ENCODE measurements at places on chromosomes 11 and 22.

DNA sequence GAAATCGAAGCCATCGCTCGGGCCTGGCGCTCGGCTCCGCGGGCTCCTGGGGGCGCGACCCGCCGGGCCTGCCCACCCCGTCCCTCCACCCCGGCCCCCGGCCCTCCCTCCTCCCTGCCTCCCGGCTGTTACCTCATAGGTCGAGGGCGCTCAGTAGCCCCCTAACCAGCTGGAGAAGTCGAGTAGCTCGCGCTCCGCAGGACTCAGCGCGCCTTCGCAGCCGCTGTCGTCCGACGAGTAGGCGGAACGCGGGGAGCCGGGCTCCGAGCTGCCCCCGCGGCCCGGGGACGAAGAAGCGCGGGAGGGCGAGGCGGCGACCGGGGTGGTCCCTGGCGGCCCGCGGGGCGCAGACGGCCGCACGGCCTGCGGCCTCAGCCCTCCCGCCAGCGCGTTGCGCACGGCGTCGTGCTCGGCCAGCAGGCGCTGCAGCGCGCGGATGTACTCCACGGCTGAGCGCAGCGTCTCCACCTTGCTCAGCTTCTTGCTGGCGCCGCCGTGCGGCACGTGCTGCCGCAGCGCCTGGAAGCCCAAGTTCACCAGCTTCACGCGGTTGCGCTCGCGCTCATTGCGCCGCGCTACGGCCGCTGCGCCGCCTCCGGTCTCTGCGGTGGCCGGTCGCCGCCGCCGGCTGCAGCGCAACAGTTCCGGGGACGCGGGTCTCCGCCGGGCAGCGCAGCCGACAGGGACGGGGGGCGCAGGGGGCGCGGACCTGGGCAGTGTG is 627 bp downstream of the ASCL2 start:
- DNase-seq, result no peak

- DNase-seq, result peak; percentile 77
Measured at GRCh38 chr11:130403271-130403804, 25.1 kb downstream of the ADAMTS8 start.

GRCh38 chr22:30159561-30160353 is 79.5 kb downstream of the HORMAD2 start:
- peak; percentile 17 for DNase-seq

DNA sequence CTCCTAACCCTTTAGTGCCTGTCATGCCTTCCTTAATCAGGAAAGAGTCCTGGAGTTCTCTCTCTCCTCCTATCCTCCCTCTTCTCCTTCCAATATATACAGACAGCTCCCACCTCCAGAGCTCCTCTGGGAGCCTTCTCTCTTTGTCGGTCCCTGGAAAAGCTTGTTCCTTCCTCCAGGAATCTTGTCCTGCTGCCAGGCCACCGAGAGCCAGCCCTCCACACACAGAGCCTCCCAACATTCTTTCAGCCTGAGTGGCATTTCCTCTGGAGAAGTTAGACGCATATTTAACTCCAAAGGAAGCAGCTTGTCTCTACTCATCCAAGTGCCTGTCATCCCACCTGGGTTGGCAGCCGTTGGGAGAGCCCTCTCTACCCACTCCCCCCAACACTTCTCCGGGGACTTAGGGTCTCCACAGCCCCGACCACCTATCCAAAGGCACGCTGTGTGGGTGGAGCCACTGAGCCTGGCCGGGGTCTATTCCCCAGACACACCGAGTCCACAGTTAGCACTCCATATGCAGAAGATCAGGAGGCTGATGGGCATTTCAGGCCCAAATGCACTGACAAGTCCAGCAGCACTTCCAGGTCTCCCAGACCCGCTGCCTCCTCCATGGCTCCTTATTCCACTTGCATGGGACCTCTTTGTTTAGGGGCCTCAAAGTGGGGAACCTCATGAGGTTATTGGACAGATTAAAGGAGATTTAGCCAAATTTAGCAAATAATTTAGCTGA is 31.1 kb downstream of the DKK3 start:
- DNase-seq, result peak; percentile 90

DNA sequence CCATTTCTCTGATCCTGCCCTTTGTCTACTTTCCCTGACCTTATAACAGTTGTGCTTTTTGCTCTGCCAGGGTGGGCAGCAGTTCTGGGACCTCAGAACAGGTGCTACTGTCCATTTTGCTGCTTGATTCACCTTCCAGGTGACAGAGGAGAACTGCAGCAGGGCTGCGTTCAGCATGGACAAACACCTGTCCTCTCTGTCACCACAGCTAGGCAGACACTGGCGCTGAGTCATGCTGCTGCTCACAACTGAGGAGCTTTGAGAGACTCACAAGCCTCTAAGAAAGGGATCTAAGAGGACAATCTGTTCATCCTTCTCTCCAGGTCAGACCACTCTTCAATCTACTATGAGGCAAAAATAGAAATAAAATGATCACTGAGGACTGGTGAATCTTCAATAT is 1144.5 kb upstream of the CCDC90B start:
- no peak for DNase-seq

GRCh38 chr11:29564486-29564885 is 452.3 kb downstream of the KCNA4 start:
- no peak for DNase-seq

GRCh38 chr11:81870066-81870412 is 863.6 kb downstream of the FAM181B start:
- no peak for DNase-seq

- no peak for DNase-seq
Measured at GRCh38 chr11:58905011-58905720, 34.1 kb upstream of the GLYATL1 start.

- no peak for DNase-seq
Measured at GRCh38 chr22:23365961-23366360, 185.7 kb downstream of the BCR start.

- no peak for DNase-seq
Measured at GRCh38 chr11:101759771-101760450, 154.9 kb upstream of the CEP126 start.

- no peak for DNase-seq
Measured at GRCh38 chr11:20022363-20023081, 137.8 kb downstream of the DBX1 start.

GRCh38 chr11:57459164-57460021 is 935 bp upstream of the RTN4RL2 start:
- DNase-seq, result no peak

GRCh38 chr11:1199751-1200610 is 22.9 kb upstream of the MUC5B start:
- no peak for DNase-seq

DNA sequence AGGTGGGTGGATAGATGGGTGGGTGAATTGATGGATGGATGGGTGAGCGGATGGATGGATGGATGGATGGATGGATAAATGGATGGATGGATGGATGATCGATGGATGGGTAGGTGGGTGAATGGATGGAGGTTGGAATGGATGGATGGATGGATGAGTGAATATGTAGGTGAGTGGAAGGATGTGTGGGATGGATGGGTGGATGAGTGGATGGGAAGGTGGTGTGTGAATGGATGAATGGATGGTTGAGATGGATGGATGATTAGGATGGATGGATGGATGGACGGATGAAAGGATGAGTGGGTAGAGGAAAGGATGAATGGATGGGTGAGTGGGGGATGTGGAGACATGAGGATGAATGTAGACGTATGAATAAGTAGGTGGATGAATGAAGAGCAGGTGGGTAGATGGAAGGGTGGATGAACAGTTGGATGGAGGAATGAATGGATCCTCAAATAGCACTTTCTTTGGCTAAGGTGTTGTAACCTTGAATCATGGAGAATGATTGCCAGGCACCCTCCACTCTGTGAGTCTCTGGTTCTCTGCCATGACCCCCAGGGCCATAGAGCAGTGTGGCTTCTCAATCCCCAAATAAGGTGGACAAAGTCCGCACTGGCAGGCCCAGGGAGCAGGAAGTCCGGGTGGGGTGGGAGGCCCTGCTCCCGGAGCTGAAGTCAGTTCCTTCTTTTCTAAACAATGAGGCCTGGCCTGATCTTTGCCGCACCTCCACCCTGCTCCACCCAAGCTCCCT is 36.9 kb downstream of the IGF2 start:
- DNase-seq, result no peak

DNA sequence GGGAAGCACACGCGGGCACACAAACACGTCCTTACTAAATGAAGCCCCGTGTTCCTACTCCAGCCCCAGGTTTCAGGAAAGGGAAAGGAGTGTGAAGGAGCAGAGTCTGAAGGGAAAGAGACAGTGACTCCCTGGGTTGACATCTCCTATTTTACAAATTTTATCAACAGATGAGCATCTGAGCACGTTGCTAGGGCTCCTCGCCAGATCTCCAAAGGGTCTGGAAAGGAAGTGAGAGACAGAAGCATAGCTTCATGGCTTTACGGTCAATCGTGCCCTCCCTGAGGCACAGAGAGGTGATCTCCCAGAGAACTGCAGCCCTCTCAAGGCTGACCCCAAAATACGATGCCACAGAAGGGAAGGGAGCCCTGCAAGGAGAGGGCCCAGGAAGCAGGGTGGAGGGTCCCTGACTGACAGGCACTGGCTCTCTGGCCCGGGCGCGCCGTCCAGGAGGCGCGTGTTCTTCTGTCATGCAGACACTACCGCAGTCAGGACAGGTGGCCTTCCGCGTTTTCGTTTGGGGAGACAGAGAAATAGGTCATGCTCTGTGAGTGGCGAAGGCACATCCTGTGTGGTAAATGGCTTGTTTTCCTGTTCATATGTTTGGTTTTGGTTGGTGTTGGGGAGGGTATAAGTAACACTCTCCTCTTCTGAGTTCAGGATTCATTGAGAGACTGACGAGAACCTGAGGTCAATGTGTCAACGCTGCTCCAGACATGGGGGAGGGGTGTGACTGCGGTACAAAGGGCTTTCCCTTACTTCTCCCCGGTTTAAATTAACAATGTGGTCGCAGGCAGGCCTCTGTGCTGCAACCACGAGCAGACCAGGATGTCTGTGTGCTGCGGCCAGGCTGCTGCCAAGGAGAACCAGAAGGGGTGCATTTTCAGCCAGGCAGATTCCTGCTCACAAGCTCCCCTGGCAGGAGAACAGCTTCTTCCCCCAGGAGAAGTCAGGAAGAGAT is 813.3 kb downstream of the OPCML start:
- no peak for DNase-seq

- DNase-seq, result no peak
Measured at GRCh38 chr22:20424932-20425565, 12.6 kb downstream of the SCARF2 start.

DNA sequence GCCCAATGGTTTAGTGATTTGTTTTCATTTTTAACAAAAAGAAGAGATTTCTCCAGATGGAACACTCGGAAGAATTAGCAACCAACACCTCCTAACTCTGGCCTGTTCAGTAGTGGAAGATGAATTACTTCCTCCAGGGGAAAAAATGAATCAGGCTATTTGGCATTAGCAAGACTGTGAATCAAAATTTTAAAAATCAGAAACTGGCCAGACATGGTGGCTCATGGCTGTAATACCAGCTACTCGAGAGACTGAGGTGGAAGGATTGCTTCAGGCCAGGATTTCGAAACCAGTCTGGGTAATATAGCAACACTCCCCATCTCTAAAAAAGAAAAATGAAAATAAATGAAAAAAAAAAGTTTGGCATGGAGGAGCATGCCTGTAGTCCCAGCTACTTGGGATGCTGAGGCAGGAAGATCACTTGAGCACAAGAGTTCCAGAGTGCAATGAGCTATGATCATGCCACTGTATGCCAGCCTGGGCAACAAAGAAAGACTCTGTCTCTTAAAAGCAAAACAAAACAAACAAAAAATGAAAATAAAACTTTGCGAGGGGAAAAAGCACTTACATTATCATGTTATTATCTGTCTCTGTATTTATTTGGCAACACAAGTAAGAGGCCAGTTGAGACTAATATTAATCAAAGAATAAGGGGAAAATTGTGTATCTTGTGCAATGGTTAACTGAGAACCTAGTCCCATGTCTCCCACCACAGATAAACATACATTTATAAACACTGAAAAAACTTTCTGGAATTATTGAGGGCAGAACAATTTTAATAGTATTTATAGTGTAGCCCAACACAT is 796.3 kb upstream of the ANO3 start:
- DNase-seq, result no peak

GRCh38 chr11:67027483-67027930 is 4.6 kb downstream of the SYT12 start:
- DNase-seq, result no peak

- no peak for DNase-seq
Measured at GRCh38 chr11:118008271-118008911, 22.2 kb downstream of the IL10RA start.

DNA sequence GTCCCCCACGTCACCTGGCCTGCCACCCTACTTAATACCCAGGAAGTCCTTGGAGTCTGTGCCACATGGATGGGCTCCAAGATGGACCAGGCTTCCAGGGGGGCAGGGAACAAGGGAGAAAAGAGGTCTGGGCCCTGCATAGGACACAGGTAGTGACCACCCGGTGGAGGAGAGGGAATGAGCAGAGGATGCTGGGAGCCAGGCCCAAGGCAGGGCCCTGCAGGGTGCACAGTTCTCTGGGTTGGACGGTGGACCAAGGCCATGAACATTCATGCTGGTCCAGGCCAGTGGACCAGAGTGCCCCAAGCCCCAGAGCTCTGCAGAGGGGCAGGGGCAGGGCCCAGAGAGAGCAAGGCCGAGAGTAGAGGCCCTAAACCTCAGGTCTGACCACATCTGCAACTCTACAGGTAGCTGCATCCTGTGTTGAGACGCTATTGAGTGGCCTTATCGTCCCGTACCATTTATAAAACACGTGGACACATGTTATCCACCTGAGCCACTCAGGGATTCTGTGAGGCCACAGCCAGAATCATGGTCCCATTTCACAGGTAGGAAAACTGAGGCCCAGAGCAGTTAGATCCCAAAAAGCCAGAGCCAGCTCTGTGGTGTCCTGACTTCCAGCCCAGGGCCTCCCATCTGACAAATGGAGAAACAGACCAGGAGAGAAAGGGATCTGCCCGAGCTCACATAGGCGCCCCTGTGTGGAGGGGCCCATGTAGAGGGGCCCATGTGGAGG is 46.4 kb downstream of the IGLL5 start:
- no peak for DNase-seq

GRCh38 chr22:41565403-41566054 is 4.7 kb downstream of the CSDC2 start:
- peak; percentile 63 for DNase-seq

GRCh38 chr22:32327066-32327465 is 30.6 kb upstream of the RFPL3 start:
- no peak for DNase-seq

All from GM04504 (cell line).